ENCODE measurements at places on chromosomes 4 and X.

GRCh38 chr4:66555301-66555700 is 885.0 kb upstream of the EPHA5 start:
- DNase-seq, result no peak

- DNase-seq, result no peak
These were observed 555.4 kb upstream of the PITX2 start for GRCh38 chr4:111178231-111178630.

- no peak for DNase-seq
These were observed 70.6 kb upstream of the CENPE start for GRCh38 chr4:103268746-103269145.

GRCh38 chr4:74814052-74814451 is 19.7 kb upstream of the BTC start:
- no peak for DNase-seq

DNA sequence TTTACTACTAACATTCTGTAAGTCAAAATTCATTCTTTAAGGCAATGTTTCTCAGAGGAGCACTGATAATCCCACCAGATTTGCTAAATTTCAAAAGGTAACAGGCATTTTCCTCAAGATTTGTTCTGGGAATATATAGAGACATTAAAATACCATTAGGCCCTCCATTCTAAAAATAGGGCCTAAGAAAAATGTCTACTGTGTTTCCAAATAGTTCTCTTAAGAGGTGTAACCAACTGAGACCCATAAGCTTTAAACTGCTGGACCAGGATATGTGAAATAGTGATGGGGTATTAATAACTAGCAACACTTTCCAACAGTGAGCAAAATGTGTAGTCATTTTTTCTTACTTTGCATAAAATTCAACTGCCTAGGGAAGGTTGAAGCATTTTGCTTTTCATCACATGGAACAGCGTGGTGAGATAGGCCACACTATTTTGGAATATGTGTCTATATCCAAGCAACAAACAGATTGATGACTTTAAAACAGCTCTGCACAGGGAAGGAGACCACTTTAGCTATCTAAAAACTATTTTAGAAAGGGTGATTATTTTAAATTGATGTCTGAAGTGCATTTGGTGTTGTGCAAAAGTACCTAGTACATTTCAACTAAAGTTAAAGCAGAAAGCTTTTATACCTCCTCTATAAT is 89.9 kb downstream of the CORIN start:
- DNase-seq, result no peak

GRCh38 chr4:38647101-38647819 is 16.7 kb upstream of the KLF3 start:
- no peak for DNase-seq

DNA sequence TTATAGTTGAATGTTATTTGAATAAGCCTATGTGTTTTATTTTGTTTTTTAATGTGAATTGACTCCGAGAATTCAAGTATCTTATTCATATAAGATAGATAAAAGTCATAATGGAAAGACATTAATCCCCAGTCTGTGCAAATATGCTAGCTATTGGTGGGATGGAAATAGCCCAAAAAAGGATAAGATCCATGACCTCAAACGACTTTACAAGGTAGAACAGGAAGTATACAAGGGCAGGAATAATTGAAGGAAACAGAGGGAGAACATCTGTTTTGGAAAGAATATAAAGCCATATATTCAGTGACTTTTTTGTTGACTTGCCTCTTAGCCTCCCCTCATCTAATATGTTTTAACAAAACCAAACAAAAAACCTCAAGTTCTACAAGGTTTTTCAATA is 9.0 kb downstream of the ABCE1 start:
- DNase-seq, result no peak

GRCh38 chr4:105765690-105766407 is 57.3 kb downstream of the GSTCD start:
- no peak for DNase-seq

- DNase-seq, result no peak
These were observed 38.8 kb downstream of the SLC34A2 start for GRCh38 chr4:25694466-25694865.

GRCh38 chr4:158020734-158021346 is 152.0 kb downstream of the GASK1B start:
- no peak for DNase-seq

DNA sequence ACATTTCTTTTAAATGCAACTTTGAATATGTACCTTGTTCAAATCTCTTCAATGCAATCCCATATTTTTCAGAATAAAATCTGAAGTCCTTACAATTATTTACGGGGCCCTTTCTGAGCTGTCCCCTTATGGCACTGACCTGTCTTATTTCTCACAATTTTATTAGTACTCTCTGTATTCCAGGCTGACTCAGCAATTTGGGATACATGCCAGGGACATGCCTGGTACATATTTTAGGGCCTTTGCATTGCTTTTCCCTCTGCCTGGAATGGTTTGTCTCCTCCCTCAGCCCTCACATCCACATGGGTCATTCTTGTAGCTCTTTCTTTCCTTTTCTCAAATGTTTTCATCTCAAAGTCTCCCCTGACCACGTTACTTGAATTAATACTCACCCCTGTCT is 172.2 kb upstream of the TECRL start:
- no peak for DNase-seq

DNA sequence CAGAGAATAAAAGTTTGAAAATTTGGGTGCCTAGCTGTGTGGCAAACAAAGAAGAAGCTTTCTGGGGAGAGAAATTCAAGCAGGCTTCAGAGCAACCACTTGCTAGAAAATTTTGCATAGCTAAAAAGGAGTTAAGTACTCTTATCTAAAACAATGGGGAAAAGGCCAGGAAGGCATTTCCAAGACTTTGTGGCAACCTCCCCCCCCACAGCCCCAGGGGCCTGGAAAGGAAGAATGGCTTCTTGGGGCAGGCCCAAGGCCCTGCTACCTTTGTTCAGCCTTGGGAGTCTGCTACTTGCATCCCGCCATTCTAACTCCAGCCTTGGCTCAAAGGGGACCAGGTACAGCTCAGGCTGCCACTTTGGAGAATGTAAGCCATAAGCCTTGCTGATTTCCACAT is 102.2 kb downstream of the PTCHD1 start:
- DNase-seq, result no peak

DNA sequence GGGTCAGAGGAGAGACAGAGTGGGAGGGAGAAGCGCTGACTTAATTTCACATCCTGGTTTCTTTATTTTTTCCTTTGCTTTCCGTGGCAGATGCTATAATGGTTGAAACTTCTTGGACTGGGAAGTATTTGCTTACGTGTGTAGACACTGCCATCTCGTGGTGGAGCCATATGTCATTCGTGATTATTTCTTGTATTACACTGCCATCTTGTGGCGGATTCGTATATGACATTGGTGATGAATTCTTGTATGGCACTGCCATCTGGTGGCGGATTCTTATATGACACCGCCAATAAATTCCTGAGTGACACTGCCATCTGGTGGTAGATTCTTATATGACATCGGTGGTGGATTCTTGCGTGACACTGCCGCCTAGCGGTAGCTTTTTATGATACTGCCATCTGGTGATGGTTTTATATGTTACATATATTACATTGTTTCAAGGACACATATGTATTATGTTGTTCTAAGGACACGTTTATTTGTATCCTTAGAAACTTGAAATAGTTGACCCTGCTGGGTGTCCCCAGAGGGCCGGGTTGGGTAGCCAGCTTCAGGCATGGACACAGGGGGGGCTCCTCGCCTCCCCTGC is 37.3 kb upstream of the CLCN4 start:
- DNase-seq, result peak; percentile 80

- DNase-seq, result no peak
These were observed 632 bp downstream of the CCSER1 start for GRCh38 chr4:90127706-90128345.

GRCh38 chr4:109275066-109275745 is 27.3 kb downstream of the COL25A1 start:
- no peak for DNase-seq

DNA sequence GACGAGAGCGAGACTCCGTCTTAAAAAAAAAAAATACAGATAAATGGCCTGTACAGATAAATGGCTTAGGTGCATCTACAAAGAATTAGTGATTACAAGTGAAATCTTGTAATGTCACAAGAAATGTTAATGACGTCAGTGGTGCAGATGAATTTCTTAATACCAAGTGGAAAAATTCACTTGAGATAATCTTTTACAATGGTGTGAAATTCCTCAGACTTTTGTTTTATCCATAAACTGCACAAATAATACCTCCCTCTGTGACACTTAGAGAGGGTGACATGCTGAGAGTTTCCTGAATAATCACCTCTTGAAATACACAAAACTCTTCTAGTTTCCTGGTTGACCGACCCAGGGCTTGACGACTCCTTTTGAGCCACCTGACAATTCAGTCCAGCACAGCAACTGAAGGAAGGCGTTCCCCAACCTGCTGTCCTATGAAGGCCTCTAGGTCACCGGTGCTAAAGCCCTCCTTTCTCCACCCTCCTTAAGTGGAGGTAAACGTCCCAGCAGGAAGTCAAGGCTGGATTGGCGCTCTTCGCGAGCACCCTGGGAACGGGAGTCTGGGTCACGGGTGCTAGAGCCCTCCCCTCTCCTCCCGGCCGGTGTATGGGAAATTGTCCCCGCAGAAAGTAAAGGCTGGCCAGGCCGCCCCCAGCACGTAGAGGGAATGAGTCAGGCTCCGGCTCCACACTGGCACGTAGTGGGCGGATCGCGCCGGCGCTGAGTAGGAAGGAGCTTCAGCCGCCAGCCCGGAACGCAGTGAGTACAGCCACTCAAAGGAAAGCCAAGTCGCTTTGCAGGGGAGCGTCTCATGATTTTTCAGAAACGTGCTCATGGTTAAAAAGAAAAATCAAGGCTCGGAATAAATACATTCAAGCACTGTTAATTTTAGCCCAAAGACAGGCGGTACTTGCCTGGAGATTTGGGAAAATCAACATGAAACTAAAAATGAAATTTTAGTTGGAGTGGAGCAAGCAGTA is at the start of gene TMEM144:
TMEM144 (plus strand) TSS at position 662 of the 983 bp plus-strand sequence. CDS start 2,182 bp downstream, outside the sequence.
- peak; percentile 28 for DNase-seq

DNA sequence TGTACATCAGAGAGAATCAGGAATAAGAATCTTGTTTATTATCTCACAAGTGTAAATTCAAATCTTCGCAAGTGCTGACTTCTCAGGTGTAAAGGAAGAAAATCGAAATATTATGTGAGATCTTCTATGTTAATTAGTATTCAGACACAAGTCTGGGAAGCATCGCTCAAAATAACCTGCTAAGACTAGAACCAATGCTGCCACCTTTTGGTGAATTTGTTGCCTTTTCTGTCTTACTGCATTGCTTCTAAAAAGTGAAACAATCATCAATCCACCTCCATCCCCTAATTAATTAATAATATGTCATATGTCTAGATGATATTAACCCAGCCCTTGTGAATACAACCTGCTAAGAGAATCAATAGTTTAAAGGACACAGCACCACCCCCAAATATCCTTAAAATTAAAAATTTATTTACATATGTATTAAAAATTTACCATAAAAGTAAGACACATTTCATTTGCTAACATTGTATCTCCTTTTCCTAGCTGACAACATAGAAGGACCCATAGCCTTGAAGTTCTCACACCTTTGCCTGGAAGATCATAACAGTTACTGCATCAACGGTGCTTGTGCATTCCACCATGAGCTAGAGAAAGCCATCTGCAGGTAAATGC is 3.5 kb downstream of the EPGN start:
- DNase-seq, result no peak

- no peak for DNase-seq
These were observed 174.2 kb downstream of the MID1IP1 start for GRCh38 chrX:38975368-38975942.

- no peak for DNase-seq
These were observed 43.6 kb downstream of the TSC22D3 start for GRCh38 chrX:107731831-107732502.

- DNase-seq, result no peak
These were observed 179.5 kb upstream of the FTHL17 start for GRCh38 chrX:31251336-31251735.

GRCh38 chr4:140238351-140239056 is 84.5 kb upstream of the MAML3 start:
- no peak for DNase-seq

DNA sequence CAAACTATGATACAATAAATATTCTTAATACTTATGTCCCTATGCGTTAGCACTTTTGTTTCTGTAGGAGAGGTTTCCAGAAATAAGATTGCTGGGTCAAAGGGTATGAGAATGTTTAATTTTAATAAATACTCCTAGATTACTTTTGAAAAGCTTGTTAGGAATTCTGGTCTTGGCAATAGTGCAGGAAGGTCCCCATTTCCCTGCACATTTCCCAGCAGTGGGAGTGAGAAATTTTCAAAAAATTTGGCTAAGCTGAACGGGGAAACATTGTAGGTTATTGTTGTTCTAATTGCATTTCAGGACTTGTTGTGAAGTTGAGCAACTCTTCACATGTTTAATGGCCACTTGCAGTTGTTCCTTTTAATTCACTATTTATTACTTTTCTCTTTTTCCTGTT is 27.1 kb downstream of the IGFBP7 start:
- no peak for DNase-seq

DNA sequence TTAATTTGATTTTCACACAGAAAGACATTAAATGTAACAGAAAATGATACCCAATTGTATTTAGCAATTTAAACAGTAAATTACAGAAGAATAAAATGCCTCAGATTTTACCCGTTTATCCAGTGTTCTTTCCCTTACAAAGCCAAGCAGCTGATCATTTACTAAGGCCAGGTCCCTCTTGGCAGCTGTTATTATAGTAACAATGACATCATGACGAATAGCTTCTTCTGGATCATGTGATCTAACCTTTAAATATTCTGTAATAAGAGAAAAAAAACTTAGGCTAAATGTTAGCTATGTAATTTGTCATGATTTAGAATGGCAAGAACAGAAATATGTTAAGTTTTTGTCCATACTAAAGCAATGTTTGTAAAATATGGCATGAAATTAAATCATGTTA is 69.4 kb downstream of the PDS5A start:
- DNase-seq, result no peak

DNA sequence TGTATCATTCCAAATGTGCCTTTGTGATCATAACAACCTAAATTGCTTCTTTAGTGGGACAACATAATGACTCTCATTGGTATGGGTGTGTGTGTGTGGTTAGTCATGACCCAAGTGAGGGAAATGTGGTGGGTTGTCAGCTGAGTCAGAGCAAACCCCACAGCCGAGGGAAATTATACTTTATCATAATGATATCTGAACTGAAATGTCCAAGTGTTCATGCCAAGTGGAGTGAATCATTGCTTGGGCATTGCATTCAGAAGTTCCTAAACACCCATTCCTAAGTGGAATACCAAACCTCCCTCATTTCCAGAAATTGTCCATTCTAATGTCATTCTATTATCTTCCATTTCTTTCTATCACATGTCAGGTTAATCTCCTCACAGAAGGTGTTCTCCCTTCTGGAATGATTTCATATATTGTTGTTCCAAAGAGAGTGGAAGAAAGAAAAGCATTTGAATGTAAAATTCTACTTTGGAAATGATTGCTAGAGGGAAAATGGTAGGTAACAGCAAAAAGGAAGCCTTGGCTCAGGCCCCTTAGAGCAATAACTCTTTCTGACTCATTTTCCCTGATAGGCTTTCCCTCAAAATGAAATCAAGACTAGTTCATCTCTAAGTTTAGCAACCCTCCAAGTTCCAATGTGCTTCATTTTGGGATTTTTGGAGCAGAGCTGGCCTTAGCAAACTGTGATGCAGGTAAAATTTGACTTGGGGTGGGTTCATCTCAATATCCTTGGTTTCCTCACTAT is 230.7 kb upstream of the KCNIP4 start:
- DNase-seq, result no peak

Measured in T-helper 1 cell (primary cell).